ENCODE measurements at places on chromosomes 12 and 14.

DNA sequence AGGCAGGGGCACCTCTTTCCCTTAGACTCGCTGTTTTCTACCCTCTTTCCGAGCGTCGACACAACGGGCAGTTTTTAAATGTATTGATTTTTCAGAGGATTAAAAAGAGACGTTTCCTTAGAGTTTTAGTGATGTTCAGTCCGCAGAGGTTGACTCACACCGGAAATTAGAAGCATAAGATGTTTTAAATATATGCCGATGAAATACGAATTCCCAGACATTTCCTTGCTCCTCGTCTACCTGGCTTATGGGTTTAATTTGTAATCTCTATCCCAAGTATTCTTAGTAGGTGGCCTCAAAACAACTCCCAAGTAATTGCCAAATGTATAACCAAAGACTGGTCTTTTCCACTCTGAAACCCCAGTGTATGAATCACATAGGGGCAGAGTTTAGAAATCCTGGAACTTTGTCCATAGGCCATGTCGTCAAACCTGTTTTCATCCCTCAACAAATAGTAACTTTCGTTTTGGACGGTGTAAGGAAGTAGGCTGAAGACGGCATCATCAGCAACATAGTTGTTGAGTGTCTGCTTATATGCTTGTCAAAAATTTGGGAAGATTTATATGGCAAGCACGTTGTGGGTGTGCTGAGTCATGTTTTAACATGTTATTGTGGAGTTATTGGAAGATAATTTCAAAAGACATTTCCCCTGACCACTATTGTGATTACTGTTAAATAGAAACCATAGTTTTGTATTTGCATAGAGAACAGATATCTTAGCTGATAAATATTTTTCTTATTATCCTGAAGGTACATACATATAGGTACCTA, 824 bp downstream of the TBK1 start:
- no peaks in the 10 kb centered on the region for H3K36me3 ChIP-seq
- H3K4me1 ChIP-seq, result peaks cover 31% of the 10 kb centered on the region
- peak overlapping the region; percentile 91 for H3K27ac ChIP-seq
- no peaks in the 10 kb centered on the region for H3K27me3 ChIP-seq
- DNase-seq, result no peak

DNA sequence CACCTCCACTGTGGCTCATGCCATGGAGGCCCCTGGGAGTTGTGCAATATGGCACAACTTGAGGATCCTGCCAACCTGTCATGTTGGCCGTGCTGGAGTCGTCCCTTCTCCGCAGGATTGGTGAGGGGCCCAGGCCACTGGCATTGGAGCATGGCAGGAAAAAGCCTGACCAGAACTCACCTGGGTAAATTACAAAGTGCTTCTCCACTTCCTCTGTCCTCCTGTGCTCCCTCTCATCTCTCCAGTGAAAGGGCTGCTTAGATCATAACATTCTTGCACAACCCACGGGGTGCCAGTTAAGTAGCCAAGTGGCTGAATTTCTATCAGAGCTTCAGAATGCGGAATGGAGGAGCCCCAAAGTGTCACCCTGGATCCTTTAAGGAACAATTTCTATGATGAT, 381.0 kb downstream of the DPF3 start:
- DNase-seq, result no peak
- no peak overlapping the region for H3K4me3 ChIP-seq
- H3K36me3 ChIP-seq, result no peaks in the 10 kb centered on the region
- no peak overlapping the region for H3K27ac ChIP-seq
- H3K27me3 ChIP-seq, result no peaks in the 10 kb centered on the region
- peaks cover 15% of the 10 kb centered on the region for H3K4me1 ChIP-seq

GRCh38 chr14:105879867-105880561, 353.6 kb downstream of the TMEM121 start:
- peaks cover 9% of the 10 kb centered on the region for H3K27me3 ChIP-seq
- H3K4me3 ChIP-seq, result no peak overlapping the region
- H3K27ac ChIP-seq, result no peak overlapping the region
- no peaks in the 10 kb centered on the region for H3K4me1 ChIP-seq

- H3K27ac ChIP-seq, result no peak overlapping the region
- H3K4me3 ChIP-seq, result no peak overlapping the region
These were observed 53.8 kb downstream of the SPTLC2 start for GRCh38 chr14:77562681-77563080.

DNA sequence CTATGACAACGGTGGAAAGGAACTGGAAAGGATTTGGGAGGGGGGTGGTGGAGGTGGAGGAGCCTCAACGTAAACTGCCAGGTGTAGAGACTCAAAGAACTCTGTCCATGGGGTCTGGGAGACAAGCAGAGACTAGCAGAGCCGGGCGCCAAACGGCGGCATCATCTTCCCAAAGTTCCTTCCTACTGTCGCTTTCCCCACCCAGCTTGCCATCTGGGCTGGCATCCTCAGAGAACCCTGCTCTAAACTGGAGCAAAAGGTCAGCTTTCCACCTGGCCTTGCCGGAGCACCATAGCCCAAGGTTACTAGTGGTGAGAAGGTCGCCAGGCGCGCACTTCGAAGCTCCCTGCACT, 4.0 kb upstream of the IRF2BPL start:
- peaks cover 60% of the 10 kb centered on the region for H3K4me1 ChIP-seq
- peak overlapping the region; percentile 49 for H3K4me3 ChIP-seq
- H3K27ac ChIP-seq, result peak overlapping the region; percentile 96
- H3K36me3 ChIP-seq, result no peaks in the 10 kb centered on the region

DNA sequence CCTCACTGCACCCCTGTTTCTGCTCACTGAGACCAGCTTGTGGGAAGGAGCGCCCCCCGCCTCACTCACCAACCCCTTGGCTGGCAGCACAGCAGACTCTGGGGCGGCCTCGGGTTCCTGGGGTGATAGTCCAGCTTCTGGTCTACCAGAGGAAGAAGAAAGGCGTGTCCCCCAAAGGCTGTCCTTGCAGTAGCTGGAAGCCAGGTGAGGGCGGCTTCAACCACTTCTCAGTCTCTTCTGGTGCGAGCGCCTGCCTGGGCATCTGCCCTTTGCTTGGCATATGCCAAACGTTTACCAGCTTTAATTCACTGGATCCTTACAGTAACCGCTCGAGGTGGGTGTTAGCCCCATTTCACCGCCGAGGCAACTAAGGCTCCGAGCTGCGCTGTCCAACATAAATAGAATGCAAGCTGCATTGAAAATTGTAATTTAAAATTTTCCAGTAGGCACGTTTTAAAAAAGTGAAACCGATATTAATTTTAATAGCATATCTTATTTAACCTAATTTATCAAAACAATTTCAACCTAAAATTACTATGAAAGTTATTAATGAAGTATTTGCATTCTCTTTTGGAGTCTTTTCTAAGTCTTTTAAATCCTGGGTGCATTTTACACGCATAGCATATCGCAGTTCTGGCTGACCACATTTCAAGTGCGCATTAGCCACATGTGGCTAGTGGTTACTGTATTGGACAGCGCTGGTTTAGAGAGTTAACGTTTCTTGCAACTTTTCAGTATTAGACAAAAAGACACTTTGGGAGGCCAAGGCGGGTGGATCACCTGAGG, 872 bp downstream of the FAM177A1 start:
- H3K4me1 ChIP-seq, result peaks cover 13% of the 10 kb centered on the region
- no peaks in the 10 kb centered on the region for H3K36me3 ChIP-seq
- H3K27me3 ChIP-seq, result no peaks in the 10 kb centered on the region
- peak overlapping the region; percentile 98 for H3K27ac ChIP-seq

DNA sequence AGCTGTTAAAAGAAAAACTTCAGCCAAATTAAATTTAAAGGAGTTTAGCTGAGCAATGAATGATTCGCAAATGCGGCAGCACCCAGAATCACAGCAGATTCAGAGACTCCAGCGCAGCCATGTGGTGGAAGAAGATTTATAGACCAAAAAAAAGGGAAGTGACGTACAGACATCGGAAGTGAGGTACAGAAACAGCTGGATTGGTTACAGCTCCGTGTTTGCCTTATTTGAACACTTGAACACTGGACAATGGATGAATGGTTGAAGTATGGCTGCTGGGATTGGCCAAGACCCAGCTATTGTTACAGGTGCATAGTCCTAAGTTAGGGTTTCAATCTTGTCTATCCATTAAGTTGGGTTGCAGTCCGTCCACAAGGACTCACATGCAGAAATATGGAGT, 42.6 kb downstream of the GALNT8 start:
- no peaks in the 10 kb centered on the region for H3K36me3 ChIP-seq
- no peak overlapping the region for H3K27ac ChIP-seq
- no peaks in the 10 kb centered on the region for H3K27me3 ChIP-seq
- no peak overlapping the region for H3K4me3 ChIP-seq
- H3K4me1 ChIP-seq, result no peaks in the 10 kb centered on the region

DNA sequence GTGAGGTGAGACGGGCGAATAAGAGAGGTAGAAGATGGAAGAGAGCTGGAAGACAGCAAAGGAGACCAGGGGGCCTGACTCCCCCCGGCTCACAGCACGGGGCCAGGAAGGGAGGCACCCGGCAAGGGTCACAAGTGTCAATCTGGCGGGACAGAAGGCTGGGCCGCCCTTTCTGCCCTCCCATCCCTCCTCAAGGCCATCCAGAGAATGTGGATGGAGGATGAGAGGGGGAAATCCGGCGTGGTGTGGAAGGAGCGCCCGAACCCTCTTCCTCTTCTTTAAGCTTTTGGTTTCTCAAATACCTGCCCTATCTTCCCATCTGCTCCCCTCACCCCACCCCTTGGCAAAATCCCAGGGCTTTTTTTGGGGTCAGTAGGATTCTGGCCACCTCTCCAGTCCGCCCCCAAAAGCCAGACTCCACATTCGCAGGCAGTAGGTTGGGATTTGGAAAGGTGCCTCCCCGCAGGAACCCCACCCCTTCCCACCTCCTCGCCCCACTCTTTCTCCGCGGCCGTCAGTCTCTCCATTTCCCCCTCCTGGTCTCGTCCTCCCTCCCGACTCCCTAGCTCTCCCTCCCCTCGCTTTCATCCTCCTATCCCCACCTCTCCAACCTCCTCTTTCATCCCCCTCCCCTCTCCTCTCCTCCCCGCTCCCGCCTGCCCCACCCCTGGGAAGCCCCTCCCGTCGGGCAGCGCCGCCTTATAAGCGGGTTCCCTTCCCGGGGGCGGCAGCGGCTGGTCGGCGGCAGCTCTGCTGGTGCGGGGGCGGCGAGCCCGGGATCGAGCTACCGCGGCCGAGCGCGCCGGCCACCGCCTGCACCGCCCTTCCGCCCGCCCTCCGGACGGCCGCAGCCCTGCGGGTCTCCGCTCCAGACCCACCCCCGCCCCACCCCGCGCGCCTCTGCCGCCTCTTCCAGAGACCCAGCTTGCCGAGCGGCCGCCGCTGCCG, at the start of gene PTMS:
PTMS (plus strand) TSS at position 730 of the 948 bp plus-strand sequence. CDS start 343 bp downstream, outside the sequence.
- H3K4me1 ChIP-seq, result peaks cover 21% of the 10 kb centered on the region
- H3K27ac ChIP-seq, result no peak within 1 kb of the TSS
- no peak for DNase-seq
- H3K4me3 ChIP-seq, result peak within 1 kb of the TSS; percentile 53
- H3K27me3 ChIP-seq, result peaks cover 12% of the 10 kb centered on the region

DNA sequence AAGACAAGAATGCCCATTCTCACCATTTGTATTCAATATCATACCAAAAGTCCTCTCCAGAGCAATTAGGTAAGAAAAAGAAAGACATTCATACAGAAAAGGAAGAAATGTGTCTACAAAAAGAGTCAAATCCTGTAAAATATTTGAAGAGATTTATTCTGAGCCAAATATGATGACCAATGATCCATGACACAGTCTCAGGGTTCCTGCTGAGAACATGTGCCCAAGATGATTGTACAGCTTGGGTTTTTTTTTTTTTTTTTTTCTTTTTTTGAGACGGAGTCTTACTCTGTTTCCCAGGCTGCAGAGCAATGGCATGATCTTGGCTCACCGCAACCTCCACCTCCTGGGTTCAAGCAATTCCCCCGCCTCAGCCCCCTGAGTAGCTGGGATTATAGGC, 296.2 kb downstream of the C12orf75 start:
- no peak overlapping the region for H3K4me3 ChIP-seq
- no peak for DNase-seq
- no peaks in the 10 kb centered on the region for H3K27me3 ChIP-seq
- no peak overlapping the region for H3K27ac ChIP-seq
- H3K4me1 ChIP-seq, result no peaks in the 10 kb centered on the region

GRCh38 chr12:27221625-27222387, 22.3 kb upstream of the STK38L start:
- H3K4me1 ChIP-seq, result no peaks in the 10 kb centered on the region
- no peaks in the 10 kb centered on the region for H3K27me3 ChIP-seq

GRCh38 chr12:55877824-55878223, 35.1 kb upstream of the MMP19 start:
- H3K36me3 ChIP-seq, result no peaks in the 10 kb centered on the region
- no peak overlapping the region for H3K4me3 ChIP-seq
- no peak for DNase-seq
- no peak overlapping the region for H3K27ac ChIP-seq
- no peaks in the 10 kb centered on the region for H3K4me1 ChIP-seq

- no peaks in the 10 kb centered on the region for H3K36me3 ChIP-seq
- no peak overlapping the region for H3K27ac ChIP-seq
- H3K4me3 ChIP-seq, result no peak overlapping the region
- no peak for DNase-seq
- H3K27me3 ChIP-seq, result no peaks in the 10 kb centered on the region
- H3K4me1 ChIP-seq, result no peaks in the 10 kb centered on the region
These were observed 123.7 kb upstream of the PDZRN4 start for GRCh38 chr12:41064411-41064810.

DNA sequence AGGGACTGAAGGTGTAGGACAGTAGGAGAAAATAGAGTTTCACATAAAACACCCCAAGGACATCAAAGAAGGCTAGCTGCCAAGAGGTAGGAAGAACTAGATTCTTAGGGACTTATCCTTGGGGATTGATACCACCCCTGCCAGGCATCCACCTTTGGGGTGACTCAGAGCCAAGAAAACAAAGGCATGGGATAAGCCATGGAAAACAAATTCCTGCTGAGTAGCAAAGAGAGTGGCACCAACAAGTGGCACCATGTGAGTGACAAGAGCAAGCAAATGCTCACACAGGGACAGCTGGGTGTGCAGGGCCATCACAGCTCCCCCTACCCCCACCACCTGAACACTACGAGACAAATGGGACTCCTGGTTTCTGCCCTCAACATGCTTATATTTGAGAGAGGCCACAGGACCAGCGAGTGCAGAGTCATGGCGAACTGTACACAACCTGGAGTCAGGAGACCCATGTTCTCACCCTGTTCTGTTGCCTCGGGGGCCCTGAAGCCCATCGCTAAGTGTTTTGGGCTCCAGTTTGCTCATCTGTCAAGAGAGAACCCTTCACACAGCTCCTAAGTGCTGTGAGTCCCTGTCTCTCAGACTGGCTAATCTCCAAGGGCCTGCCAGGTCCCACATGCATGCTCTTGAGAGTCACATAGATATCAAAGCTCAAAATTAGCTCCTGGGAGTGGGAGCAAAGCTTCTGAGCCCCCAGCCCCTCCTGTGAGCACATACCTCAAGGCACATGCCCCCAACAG, 91.9 kb downstream of the DPF3 start:
- no peak overlapping the region for H3K4me3 ChIP-seq
- DNase-seq, result no peak

GRCh38 chr12:2561367-2561766, 233.4 kb upstream of the FKBP4 start:
- no peak overlapping the region for H3K4me3 ChIP-seq
- H3K4me1 ChIP-seq, result no peaks in the 10 kb centered on the region
- H3K36me3 ChIP-seq, result no peaks in the 10 kb centered on the region
- H3K27ac ChIP-seq, result no peak overlapping the region
- no peak for DNase-seq

- peak overlapping the region; percentile 70 for H3K27ac ChIP-seq
- DNase-seq, result no peak
- no peaks in the 10 kb centered on the region for H3K27me3 ChIP-seq
- H3K4me1 ChIP-seq, result peaks cover 5% of the 10 kb centered on the region
- H3K4me3 ChIP-seq, result peak overlapping the region; percentile 52
These were observed 9.1 kb downstream of the SINHCAF start for GRCh38 chr12:31316891-31317290.
